MV-4-11 (cell line): ENCODE measurements at places on chromosomes 2 and 18.

GRCh38 chr2:96775160-96775559, 14.5 kb downstream of the CNNM4 start:
- DNase-seq, result no peak

DNA sequence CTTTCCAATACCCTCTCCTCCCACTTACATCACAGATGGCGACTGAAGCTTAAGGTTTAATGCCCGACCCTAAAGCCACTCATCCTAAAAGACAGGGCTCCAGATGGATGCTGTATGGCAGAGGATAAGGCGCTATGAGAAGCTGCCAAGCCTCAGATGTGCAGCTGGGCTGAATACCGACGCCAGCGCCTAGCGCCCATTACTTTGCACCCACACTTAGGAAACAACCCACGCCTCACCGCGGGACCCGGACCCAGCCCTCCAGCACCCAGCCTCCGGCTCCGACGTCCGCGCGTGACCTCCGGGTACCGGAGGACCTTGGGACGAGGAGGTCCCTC, 335 bp downstream of the TRAK2 start:
- DNase-seq, result no peak

- peak; percentile 28 for DNase-seq
These were observed 47.9 kb downstream of the MBP start for GRCh38 chr18:77084688-77085035.

- DNase-seq, result no peak
These were observed 143.7 kb upstream of the TMEM200C start for GRCh38 chr18:6039055-6039454.

- no peak for DNase-seq
These were observed 271.5 kb downstream of the MBD5 start for GRCh38 chr2:148292431-148292830.
